Endothelial cell of umbilical vein (primary cell): ENCODE measurements at places on chromosomes 16 and 17. TPM values are rescaled to one million over a fixed set of nuclear protein-coding genes. Genes with fewer than 3 reads are reported as not detected.

Gene FBXO47
- polyA plus RNA-seq, result not detected in 2 replicates

Gene FA2H
- not detected in 2 replicates for polyA plus RNA-seq

Gene TMEM204
- polyA plus RNA-seq, result 50.7 and 68.8 TPM in 2 replicates

DNA sequence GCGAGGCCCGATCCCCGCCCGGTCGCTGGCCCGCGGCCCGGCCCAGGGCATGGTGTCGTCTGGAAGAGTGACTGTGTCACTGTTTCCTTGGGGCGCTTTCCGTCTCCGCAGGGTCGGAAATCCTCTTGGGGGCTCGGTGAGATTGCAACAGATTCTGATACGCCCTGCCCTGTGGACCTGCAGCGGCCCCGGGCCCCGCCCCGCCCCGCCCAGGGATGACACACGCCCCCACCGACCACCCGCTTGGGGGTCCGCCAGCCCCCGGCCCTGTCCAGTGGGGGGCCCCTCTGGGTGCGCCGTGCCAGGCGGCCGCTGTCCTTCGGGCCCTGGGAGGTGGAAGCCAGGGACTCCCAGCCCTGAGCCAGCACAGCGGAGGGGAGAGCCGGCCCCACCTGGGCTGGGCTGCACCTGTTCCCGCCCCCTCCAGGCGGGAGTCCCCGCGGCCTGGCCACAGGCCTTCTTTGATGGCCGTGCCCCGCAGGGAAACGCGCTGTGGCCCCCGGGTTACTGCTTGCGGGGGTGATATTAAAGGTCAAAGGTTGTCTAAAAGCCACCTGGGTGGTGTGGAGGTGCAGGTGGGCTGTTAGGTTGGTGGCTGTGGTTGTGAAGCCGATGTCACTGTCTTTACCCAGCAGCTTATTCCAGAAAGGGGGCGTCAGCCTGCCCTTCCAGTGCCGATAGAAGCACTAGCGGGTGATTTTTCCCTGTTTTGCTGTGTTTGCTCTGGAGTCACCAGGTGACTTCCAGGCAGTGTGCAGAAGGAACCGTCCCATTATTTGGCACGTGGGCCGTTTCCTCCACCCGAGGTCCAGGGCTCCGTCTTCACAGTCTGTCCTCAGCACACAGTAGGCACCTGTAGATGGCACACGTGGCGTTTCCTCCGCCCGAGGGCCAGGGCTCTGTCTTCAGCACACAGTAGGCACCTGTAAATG is 752 bp downstream of the TBC1D24 start:
- H3K4me1 ChIP-seq, result peaks cover 10% of the 10 kb centered on the region
- no peak overlapping the region for H3K27ac ChIP-seq
- H3K36me3 ChIP-seq, result no peaks in the 10 kb centered on the region
- H3K27me3 ChIP-seq, result peaks cover 7% of the 10 kb centered on the region
- peak overlapping the region; percentile 72 for H3K4me3 ChIP-seq
- no peak for DNase-seq

DNA sequence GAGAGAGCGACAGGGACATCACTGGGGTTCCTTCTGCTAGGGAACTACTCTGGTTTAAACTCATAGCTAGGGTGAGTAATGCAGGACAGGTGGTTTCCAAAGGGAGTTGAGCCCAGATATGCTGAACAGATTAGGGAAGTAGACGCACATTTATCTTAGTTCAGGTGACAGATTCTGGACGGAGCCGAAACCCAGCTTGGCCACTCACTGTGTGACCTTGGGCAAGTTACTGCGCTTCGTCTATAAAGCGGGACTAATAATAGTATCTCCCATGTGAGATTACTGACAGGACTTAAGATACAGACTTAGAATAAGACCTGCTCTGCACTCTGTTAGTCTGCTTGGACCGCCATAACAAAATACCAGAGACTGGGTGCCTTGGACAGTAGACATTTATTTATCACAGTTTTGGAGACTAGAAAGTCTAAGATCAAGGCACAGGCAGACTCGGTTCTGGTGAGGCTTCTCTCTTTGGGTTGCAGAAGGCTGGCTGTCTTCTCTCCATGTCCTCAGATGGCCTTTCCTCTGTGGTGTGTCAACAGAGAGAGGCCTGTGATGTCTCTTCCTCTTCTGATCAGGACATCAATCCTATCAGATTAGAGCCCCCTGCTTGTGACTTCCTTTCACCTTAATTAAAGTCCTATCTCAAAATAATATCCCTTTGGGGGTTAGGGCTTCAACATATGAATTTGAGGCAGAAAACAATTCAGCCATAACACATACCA is 12.1 kb downstream of the SCNN1G start:
- H3K27me3 ChIP-seq, result no peaks in the 10 kb centered on the region
- no peak overlapping the region for H3K4me3 ChIP-seq
- H3K27ac ChIP-seq, result no peak overlapping the region
- DNase-seq, result no peak
- H3K36me3 ChIP-seq, result no peaks in the 10 kb centered on the region

- H3K4me3 ChIP-seq, result no peak overlapping the region
- H3K4me1 ChIP-seq, result peaks cover 6% of the 10 kb centered on the region
- H3K27me3 ChIP-seq, result no peaks in the 10 kb centered on the region
- H3K36me3 ChIP-seq, result no peaks in the 10 kb centered on the region
- no peak for DNase-seq
These were observed 10.5 kb upstream of the PRR35 start for GRCh38 chr16:549544-550263.

DNA sequence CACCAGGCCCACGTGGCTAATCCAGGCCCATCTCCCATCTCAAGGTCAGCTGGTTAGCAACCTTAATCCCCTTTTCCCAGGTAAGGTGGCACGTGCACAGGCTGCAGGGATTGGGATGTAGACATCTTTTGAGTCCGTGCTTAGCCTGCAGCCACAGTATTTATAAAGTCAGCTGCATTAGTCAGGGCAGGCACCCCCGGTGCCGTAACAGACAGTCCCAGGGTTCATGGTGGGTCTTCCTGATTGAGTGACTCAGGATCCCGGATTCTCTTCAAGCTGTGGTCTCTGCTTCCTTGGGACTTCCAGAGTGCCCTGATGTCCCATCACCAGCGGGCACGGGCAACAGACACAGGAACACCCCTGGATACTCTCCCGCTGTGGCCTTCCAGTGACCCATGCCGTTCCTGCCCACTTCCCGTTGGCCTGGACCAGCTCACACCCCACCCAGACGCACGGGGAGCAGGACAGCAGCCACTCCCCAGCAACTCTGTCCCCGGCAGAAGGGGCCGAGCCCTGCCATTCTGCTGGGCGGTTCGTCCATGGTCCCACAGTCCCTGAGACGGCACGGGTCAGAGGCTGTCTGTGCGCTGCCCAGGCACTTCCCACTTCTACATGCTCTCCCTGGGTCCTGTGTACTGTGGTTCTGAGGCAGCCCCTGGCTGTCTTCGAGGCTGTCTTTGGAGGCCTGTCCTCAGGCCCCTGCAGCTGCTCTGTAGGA is 248.6 kb upstream of the GSE1 start:
- DNase-seq, result no peak
- H3K27me3 ChIP-seq, result no peaks in the 10 kb centered on the region
- no peak overlapping the region for H3K27ac ChIP-seq
- no peak overlapping the region for H3K4me3 ChIP-seq
- H3K4me1 ChIP-seq, result peaks cover 3% of the 10 kb centered on the region
- H3K36me3 ChIP-seq, result no peaks in the 10 kb centered on the region

- H3K36me3 ChIP-seq, result no peaks in the 10 kb centered on the region
- H3K4me3 ChIP-seq, result no peak overlapping the region
- H3K27ac ChIP-seq, result no peak overlapping the region
- H3K27me3 ChIP-seq, result no peaks in the 10 kb centered on the region
- DNase-seq, result no peak
These were observed 60.7 kb upstream of the SREBF1 start for GRCh38 chr17:17897442-17897841.

DNA sequence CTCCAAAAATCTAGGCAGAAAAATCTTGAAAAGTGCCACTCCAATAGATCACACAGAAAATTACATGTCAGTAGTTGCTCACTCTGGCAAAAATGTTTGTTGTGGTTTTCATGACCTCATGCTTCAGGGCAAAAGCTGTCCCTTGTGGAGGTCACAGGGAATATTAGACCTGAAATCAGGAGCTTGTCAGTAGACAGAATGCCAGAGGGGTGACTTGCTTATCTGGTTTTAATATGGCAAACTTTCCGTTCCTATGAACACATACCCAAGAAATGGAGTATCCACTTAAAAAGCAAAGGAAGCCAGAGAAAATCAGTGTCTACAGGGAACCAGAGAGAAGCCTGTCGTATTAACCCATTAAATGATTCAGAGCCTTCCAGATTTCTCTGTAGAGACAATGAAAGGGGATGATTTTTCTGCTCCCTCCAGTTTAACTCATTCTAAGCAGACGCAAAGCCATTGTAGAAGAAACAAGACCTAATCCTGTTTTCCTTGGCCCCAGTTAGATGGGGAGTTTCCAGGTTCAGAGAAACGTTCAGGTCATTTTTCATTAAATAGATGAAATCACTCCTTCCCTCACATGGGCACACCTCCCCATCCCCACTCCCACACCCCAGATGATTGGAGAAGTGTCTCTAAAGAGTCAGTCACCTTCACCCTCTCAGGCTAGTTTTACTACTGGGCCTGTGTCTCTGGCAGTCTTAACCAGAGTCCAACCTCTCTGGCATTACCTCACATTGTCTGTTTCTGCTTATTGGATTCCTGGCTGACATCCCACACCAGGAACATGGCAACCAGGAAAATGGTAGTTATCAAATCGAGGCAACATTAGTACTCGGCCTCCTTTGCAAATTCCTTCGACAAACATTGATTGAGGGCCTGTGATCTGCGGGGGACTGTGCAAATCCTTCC is 6.0 kb downstream of the SOX9 start:
- H3K4me1 ChIP-seq, result no peaks in the 10 kb centered on the region
- H3K4me3 ChIP-seq, result no peak overlapping the region
- no peak overlapping the region for H3K27ac ChIP-seq

- no peak overlapping the region for H3K27ac ChIP-seq
- no peak overlapping the region for H3K4me3 ChIP-seq
- no peak for DNase-seq
- no peaks in the 10 kb centered on the region for H3K4me1 ChIP-seq
- H3K27me3 ChIP-seq, result peaks cover 24% of the 10 kb centered on the region
- no peaks in the 10 kb centered on the region for H3K36me3 ChIP-seq
These were observed 45.7 kb upstream of the CSNK2A2 start for GRCh38 chr16:58243528-58244004.
